Stimulated activated CD4-positive, alpha-beta T cell treated with anti-CD3 and anti-CD28 coated beads, Interleukin-1b, Interleukin-23, amount 100 ng/mL, for 1 hour (primary cell): ENCODE measurements at places on chromosomes 6 and 20.

- no peak for DNase-seq
Observed at GRCh38 chr6:43180985-43181384, 1.0 kb upstream of the CUL9 start.

DNA sequence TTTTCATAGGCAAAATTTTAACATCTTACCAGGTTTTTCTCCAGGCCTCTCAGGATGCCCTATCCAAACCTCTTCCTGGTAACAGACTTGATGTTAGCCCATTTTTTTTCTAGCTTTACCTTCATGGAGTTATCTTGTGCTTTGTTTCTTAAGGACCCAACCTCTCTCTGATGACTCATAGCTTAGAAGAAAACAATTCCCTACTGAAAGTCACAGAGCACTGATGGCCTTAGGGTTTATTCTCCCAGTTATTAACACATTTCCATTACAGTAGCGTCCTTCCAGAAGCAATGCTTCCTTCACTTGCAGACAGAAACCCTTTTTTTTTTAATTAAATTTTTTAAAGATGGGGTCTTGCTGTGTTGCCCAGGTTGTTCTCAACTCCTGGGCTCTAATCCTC is 79.4 kb downstream of the IYD start:
- DNase-seq: no peak

- DNase-seq: no peak
Observed at GRCh38 chr20:4011226-4011975, 4.0 kb downstream of the RNF24 start.

- no peak for DNase-seq
Observed at GRCh38 chr6:70124882-70125545, 177.9 kb downstream of the COL9A1 start.

DNA sequence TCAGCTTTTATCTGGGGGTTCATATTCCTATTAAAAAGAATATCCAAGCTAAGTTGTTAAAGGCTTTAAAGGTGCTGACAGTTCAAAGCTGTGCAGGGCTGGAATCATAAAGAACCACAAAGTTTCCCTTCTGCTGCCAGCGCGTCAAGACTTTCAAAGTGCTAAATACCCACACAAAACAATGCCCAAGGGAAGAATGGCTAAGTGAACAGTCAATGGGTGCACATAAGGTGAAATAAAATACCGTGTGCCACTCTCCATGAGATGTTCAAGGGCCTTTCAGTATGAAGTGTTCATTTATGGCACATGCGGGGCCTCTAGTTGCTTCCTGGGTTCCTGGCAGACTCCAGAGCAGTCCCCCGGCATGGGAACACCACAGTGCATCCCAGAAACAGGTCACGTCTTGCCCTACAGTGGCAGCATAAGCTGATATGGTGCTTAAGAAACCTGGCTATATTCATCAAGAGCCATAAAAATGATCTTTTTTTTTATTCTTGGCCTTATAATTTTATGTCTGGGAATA is 14.1 kb downstream of the TXNDC5 start:
- DNase-seq: no peak

DNA sequence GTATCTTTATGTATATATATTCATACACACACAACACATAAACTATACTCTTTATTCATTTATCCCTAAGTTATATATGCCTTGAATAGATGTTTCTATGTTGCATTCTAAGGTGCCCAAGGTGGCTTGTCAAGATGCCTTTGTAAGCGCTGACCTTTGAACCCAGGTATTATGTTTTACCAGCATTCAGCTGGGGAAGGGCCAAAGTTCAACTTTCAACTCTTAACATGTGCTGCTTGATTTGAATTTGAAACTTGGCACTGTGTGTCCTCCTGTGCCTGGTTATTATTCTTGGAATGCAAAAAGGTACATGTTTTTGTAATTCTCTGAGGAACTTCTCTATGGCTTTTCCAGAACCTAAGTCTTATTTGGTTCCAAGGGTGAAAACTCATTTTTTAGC is 146.5 kb downstream of the EDN1 start:
- no peak for DNase-seq

- no peak for DNase-seq
Observed at GRCh38 chr6:108799791-108800190, 48.4 kb upstream of the ARMC2 start.

- no peak for DNase-seq
Observed at GRCh38 chr6:150730801-150731457, 131.2 kb downstream of the PLEKHG1 start.

DNA sequence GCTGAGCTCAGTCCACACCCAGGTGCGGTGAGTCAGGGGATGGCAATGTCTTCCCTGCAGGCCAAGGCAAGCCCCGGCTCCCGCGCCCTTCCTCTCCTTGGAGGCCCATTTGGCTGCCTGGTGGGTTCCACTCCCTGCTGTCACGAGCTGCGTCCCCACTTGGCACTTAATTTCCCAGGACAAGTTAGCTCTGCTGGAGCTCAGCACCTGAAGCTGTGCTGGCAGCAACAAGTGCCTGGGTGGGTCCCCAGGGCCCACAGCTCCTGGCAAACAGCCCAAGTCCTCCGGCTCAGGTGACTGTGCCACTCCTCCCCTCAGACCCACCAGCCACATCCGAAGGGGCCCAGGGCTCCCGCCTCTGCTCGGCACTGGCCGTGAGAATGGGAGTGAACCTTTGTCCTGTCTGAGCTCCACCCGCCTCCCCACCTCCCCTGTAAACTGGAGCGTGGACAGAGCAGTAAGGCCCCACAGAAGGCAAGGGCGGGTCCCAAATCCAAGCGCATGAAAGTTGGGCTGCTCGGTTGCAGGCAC is 16.9 kb downstream of the LAMA5 start:
- DNase-seq: no peak

- DNase-seq: no peak
Observed at GRCh38 chr6:68226460-68226859, 408.6 kb upstream of the ADGRB3 start.

- no peak for DNase-seq
Observed at GRCh38 chr6:33205191-33206026, 954 bp downstream of the HSD17B8 start.

GRCh38 chr6:16804546-16805242 is 43.4 kb upstream of the ATXN1 start:
- no peak for DNase-seq

GRCh38 chr20:44856856-44857448 is 28.6 kb upstream of the YWHAB start:
- no peak for DNase-seq

GRCh38 chr6:3943331-3943765 is 94.2 kb downstream of the FAM50B start:
- no peak for DNase-seq

DNA sequence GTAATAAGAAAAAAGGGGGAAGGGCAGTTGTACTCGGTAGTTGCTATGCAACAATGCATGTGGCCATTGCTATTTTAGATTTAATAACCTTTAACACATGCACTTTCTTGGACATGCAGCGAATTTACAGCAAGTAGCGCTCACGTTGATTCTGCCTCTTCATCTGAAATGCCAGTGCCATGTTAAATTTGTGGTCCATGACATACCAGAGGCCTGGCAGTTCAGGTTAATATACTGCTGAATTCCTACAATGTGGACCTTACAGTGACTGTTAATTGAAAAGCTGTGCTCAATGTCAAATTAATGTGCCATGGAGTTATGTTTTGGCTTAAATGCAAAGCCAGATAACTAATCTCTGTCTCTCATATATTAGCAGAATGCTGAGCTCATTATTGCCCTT is 699.7 kb downstream of the DOK5 start:
- no peak for DNase-seq
